ENCODE measurements at places on chromosomes 12 and 14. TPM values are rescaled to one million over a fixed set of nuclear protein-coding genes. Genes with fewer than 3 reads are reported as not detected.

APOF gene
- total RNA-seq = 0.11 TPM

TEX52 gene
- not detected for total RNA-seq

IAPP gene
- not detected for total RNA-seq

TMPRSS12 gene
- not detected for total RNA-seq

ADAMTS20 gene
- 6.0 TPM for total RNA-seq

NPC2 gene
- 150 TPM for total RNA-seq

TOMM20L gene
- not detected for total RNA-seq

PSMC1 gene
- total RNA-seq = 88.9 TPM

ADCK1 gene
- 12.8 TPM for total RNA-seq

GLT1D1 gene
- total RNA-seq = 1.5 TPM

TSHR gene
- not detected for total RNA-seq

C12orf50 gene
- not detected for total RNA-seq

STYK1 gene
- 1.9 TPM for total RNA-seq

ANKLE2 gene
- 63.8 TPM for total RNA-seq

SIRT4 gene
- total RNA-seq = 4.3 TPM

FBXW8 gene
- 15.6 TPM for total RNA-seq

MAP1LC3B2 gene
- 2.5 TPM for total RNA-seq

ITPR2 gene
- total RNA-seq = 34.2 TPM

PTGDR gene
- total RNA-seq = 0.11 TPM

SLC38A4 gene
- total RNA-seq = 12.6 TPM

KRT2 gene
- total RNA-seq = not detected

SPSB2 gene
- 25.5 TPM for total RNA-seq

CERS5 gene
- 47.8 TPM for total RNA-seq

RILPL2 gene
- total RNA-seq = 1.4 TPM

AHNAK2 gene
- 3.4 TPM for total RNA-seq

RBP5 gene
- 5.4 TPM for total RNA-seq

NEUROD4 gene
- total RNA-seq = not detected

CIDEB gene
- total RNA-seq = 6.1 TPM

TBX3 gene
- total RNA-seq = 2.2 TPM

AGAP2 gene
- total RNA-seq = 2.0 TPM

ANO4 gene
- total RNA-seq = 2.6 TPM

C3AR1 gene
- total RNA-seq = not detected

RPL10L gene
- total RNA-seq = not detected

NGB gene
- total RNA-seq = 0.33 TPM

KRT86 gene
- 0.18 TPM for total RNA-seq

WNT5B gene
- total RNA-seq = 4.6 TPM

TESPA1 gene
- total RNA-seq = 0.25 TPM

Measured in WTC11 (cell line).